Progenitor cell of endocrine pancreas (in vitro differentiated cells): ENCODE measurements at places on chromosomes 16 and 17. TPM values are rescaled to one million over a fixed set of nuclear protein-coding genes. Genes with fewer than 3 reads are reported as not detected.
A peak's percentile ranks its signal among the peaks of the same experiment; 100 is the strongest.

Gene SMIM36
- not detected in 2 replicates for total RNA-seq

Gene CA7
- total RNA-seq = not detected in 2 replicates

Gene PRAC2
- total RNA-seq = not detected in 2 replicates

DNA sequence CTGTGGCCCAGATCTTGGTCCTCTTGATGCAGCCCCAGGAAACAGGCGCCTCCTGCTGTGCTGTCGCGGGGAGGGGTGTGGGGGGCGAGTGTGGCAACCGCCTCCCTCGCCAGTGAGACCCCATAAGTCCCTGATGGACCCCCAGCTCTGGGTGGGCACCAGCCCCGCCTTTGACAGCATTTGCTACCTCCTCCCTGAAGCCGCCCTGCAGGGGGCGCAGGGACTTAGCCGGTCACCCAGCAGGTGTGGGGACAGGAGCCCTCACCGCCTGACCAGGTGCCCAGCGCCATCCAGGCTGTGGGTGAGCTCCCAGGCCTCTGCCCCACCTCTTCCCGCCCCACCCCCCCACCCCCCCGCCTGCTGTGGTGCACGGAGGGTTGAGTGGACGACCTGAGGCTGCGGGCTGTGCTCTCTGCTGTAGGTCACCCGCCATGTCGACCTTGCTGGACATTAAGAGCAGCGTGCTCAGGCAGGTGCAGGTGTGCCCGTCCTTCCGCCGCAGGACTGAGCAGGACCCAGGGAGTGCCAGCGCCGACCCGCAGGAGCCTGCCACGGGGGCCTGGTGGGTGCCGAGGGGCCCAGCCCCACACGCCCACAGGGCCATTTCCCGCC, 4.8 kb downstream of the BAIAP3 start:
- H3K27ac ChIP-seq = no peak overlapping the region
- no peaks in the 10 kb centered on the region for H3K36me3 ChIP-seq
- H3K4me3 ChIP-seq = no peak overlapping the region
- peaks cover 3% of the 10 kb centered on the region for H3K4me1 ChIP-seq
- peak; percentile 62 for DNase-seq
- peaks cover 22% of the 10 kb centered on the region for H3K27me3 ChIP-seq

- H3K36me3 ChIP-seq = no peaks in the 10 kb centered on the region
- H3K4me3 ChIP-seq = no peak overlapping the region
- H3K4me1 ChIP-seq = peaks cover 1% of the 10 kb centered on the region
- no peak for DNase-seq
- H3K27ac ChIP-seq = no peak overlapping the region
Observed at GRCh38 chr16:30040221-30040620, 9.2 kb upstream of the TLCD3B start.

- no peak overlapping the region for H3K4me3 ChIP-seq
- H3K27me3 ChIP-seq = peaks cover 62% of the 10 kb centered on the region
- H3K36me3 ChIP-seq = no peaks in the 10 kb centered on the region
- H3K4me1 ChIP-seq = peaks cover 2% of the 10 kb centered on the region
- DNase-seq = no peak
Observed at GRCh38 chr17:39757931-39758873, 20.5 kb downstream of the GRB7 start.

DNA sequence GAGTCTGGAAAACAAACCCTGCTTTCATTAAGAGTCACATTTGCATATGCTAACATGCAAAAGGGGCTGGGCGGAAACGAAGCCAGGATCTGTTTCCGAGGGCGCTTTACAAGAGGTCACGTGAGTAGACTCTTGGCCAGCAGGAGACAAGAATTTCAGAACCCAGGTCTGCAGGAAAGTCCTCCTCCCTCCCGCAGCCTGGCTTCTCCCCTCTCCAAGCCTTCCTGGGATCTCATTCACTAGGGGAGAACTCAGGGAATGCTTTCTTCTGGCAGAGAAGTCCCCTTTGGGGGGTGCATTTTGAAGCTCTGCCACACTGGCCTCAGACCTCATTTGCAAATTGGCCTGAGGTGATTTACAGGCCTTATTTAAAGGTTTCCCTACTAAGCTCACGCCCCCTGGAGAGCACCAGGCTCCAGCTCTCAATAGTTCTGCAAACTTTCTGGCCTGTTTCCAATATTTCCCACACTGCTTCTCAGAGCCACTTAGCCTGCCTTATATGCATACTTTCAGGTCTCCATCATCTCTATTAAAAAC, 57.2 kb upstream of the CACNG5 start:
- DNase-seq = no peak
- peaks cover 25% of the 10 kb centered on the region for H3K4me1 ChIP-seq
- no peak overlapping the region for H3K27ac ChIP-seq

DNA sequence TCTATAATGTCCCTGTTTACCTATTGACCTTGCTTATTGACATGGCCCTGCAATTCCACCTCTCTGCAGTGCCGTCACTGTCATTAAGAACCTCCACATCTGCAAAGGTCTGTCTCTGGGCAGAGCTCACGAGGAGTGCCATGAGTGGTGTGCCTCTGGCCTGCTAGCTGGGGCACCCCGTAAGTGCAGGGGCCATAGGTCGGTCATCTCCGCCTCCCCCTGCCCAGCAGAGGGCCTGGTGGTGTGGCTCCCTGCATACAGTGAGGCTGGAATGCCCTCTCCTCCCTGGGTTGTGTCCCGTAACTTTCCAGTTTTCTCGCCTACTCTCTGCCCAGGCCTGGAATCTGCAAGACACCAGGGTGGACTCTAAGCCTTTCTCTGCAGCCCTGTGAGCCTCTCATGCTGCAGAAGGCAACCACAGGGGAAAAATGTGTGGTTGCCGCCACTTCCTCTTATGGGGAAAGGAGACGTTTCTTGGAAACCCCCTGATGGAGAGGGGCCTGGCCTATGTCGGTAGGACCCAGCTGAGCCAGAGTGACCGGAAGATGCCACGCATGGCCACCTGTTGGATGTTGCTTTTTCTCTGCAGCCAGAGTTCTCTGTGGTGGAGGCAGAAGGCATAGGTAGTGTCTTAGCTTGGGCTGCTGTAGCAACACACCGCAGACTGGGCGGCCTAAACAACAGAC, 2.7 kb upstream of the SNX20 start:
- DNase-seq = no peak
- H3K4me1 ChIP-seq = peaks cover 1% of the 10 kb centered on the region
- H3K27ac ChIP-seq = no peak overlapping the region
- H3K36me3 ChIP-seq = no peaks in the 10 kb centered on the region

DNA sequence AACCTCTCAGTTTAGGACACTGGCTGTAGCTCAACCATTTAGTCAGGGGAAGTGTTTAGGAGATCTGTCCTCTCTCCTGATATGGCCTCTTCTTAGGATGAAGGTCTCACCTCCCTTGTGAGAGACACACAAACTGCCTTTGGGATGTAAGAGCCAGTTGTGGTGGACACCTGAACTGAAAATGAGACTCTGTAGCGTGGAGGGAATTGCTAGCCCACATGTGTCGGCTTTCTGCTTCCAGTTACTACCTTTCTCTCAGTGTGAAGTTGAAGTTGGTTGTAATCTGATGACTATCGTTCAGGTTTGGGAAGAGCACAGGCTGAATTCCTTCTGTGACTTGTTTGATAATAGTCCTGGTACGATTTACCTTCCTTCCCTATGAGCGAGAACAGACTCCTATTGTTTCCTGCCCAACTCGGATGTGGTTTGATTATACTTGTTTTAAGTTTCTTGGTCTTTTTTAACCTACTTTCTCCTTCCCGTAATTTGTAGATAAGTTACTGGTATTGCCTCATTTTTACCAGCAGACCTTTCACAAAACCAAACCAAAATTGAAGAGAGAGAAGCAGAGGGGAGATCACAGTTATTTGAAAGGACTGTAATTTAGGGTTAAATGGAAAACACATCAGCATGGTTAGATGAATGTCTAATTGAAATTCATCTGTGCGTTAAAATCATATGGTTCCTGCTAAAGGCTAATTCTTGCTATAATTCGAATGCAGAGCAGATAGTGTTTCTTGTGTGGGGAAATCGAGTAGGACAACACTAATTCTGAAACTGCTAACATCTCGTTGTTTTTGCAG, 43.2 kb downstream of the CLEC16A start:
- peaks cover 11% of the 10 kb centered on the region for H3K4me1 ChIP-seq
- H3K27me3 ChIP-seq = no peaks in the 10 kb centered on the region
- H3K4me3 ChIP-seq = no peak overlapping the region
- DNase-seq = no peak
- peaks cover 15% of the 10 kb centered on the region for H3K36me3 ChIP-seq
- H3K27ac ChIP-seq = no peak overlapping the region

DNA sequence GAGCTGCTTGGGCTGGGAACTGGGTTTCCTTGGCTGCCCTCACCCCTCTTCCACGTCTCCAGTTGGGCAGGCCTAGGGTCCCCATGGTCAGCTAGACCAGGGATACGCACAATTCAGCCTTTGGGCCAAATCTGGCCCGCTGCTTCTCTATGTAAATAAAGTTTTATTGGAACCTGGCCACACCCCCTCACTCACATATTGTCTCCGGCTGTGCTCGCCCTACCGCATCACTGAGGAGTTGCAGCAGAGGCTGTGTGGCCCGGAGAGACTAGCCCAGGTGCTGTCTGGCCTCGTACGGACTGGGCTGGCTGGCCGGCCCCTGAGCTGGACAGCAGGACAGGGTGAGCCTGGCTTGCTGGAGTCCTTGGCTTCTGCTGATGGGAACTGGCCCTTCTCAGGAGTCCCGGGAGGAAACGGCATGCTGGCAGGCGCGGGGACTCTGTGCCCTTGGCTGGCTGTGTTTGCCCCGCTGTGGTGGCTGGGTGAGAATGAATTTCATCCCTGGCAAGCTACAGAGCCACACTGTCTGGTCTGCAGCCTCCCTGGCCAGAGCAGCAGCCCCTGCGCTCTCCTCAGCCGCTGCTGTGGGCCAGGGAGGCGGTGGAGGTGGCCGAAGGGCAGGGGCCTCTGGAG, 82.0 kb downstream of the ENGASE start:
- no peaks in the 10 kb centered on the region for H3K4me1 ChIP-seq
- H3K36me3 ChIP-seq = no peaks in the 10 kb centered on the region

DNA sequence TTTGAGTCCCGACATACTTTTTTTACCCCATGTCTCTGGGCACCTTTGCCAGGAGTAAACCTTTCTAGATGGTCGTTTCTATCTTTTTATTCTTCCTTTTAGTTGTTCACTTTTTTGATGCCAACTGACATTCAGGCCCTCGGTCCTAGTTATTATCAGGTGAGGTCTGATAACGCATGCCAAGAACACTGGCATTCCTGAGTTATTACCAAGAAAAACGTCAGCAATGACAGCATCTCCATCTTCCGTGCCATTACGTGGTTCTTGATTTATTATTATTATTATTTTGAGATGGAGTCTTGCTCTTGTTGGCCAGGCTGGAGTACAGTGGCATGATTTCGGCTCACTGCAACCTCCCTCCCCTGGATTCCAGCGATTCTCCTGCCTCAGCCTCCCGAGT, 21.4 kb downstream of the HASPIN start:
- H3K36me3 ChIP-seq = no peaks in the 10 kb centered on the region
- H3K4me1 ChIP-seq = peaks cover 2% of the 10 kb centered on the region
- DNase-seq = no peak
- no peak overlapping the region for H3K27ac ChIP-seq

GRCh38 chr16:72612256-72612655, 435.7 kb downstream of the ZFHX3 start:
- no peak overlapping the region for H3K27ac ChIP-seq
- no peaks in the 10 kb centered on the region for H3K27me3 ChIP-seq
- peaks cover 2% of the 10 kb centered on the region for H3K36me3 ChIP-seq
- DNase-seq = no peak
- H3K4me1 ChIP-seq = no peaks in the 10 kb centered on the region

- H3K4me3 ChIP-seq = peak overlapping the region; percentile 70
- peaks cover 2% of the 10 kb centered on the region for H3K36me3 ChIP-seq
- H3K4me1 ChIP-seq = peaks cover 17% of the 10 kb centered on the region
- DNase-seq = no peak
Observed at GRCh38 chr17:82098939-82099763, 1.1 kb upstream of the FASN start.

DNA sequence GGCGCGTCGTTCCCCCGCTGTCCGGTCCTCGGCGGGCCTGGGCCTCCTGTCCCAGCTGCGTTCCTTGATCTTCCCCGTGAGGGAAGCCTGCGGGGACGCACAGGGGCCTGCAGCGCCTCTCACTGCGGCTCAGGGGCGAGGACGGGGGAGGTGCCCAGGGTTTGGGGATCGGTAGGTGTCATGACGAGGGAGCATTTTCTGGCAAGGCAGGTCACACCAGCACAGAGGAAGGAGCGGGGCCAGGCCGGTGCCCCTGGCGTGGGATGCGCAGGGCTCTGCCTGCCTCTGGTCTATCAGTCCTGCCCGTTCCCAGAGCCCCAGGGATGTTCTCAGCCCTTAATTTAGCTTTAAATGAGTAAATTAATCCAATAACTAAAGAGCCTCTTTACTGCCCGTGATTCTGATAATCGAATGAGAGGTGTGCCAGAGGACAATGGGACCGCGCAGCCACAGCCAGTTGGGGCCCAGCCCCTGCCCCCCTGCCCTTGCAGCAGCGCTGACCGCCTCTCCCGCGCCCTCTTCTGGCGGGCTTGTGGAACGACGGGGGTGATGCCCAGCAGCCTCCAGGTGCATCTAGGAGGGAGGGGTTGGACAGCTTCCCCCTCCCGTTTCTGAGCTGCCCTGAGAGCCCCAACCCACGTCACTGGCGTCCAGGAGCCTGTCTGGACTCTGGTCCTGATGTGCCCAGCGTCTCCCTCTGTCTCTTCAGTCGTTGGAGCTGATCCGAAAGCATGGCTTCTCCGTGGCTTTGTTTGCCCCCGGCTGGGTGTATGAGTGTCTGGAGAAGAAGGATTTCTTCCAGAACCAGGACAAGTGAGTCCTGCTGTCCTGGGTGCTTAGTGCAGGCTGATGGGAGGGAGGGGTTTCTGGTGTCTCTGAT, 7.9 kb downstream of the ENGASE start:
- no peaks in the 10 kb centered on the region for H3K27me3 ChIP-seq
- peaks cover 17% of the 10 kb centered on the region for H3K36me3 ChIP-seq

DNA sequence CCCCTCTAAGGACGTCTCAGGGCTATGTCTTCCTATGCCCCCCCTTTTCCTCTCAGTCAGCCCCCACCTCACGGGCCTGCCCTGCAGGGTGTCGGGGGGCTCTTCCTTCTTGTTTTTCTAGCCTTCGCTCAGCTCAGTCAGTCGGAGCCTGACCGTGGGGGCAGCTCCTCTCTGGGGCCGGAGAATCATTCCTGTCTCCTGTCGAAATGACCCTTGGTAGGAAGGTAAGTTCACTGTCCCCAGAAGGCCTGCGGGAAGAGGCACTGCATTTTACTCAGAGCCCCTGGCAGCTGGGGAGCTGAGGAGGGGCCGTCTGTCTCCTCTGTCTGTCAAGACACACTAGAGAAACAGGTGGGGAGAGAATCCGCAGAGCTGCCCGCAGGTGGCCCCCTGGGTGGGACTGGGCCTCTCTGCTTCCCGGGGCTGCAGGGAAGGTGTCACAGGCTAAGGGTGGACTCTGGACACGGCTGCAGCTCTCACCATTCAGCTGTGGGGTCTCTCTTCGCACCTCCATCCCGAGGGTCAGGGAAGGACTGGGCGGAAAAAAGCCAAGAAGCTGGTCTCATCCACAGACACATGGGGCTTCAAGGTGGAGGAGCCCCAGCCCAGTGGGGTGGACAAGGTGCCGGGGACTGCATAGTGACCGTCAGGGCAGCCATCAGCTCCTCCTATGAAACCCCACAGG, 112.8 kb upstream of the TNRC6C start:
- no peaks in the 10 kb centered on the region for H3K4me1 ChIP-seq
- no peaks in the 10 kb centered on the region for H3K36me3 ChIP-seq
- H3K4me3 ChIP-seq = no peak overlapping the region
- H3K27me3 ChIP-seq = no peaks in the 10 kb centered on the region
- H3K27ac ChIP-seq = no peak overlapping the region
- DNase-seq = no peak
